ENCODE measurements at places on chromosomes 5 and 9.

DNA sequence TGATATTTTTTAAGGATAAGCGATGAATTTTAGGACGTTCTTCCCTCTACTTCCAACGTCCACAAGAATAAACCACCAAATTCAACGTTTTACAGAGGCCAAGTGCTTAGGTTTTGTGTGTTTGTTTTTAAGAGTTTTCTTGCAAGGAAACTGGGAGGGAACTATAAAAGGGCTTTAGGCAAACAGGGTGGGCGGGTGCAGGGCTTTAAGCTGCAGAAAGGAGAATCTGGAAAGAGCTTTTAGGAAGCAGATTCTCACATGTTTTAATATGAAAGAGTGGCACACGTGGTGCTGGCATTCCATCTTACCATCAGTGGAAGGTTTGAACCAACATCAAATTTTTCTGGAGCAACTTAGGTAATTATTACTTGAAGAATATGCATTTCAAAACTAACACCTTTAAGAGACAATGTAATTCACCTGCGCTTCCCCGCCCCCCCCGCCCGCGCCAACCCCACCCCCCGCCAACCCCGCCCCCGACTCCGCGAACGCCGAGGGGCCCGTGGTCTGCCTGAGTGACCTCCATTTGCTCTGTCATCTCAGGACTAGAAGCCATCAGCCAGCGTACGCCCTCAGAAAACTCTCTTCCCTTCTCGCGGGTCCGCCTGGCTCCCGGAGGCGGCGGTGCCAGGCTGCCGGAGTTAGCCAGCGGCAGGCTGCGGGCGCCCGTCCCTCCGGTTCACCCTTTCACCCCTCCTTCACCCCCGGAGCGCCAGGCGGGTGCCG, 911 bp upstream of the PIK3R1 start:
- no peak for DNase-seq

DNA sequence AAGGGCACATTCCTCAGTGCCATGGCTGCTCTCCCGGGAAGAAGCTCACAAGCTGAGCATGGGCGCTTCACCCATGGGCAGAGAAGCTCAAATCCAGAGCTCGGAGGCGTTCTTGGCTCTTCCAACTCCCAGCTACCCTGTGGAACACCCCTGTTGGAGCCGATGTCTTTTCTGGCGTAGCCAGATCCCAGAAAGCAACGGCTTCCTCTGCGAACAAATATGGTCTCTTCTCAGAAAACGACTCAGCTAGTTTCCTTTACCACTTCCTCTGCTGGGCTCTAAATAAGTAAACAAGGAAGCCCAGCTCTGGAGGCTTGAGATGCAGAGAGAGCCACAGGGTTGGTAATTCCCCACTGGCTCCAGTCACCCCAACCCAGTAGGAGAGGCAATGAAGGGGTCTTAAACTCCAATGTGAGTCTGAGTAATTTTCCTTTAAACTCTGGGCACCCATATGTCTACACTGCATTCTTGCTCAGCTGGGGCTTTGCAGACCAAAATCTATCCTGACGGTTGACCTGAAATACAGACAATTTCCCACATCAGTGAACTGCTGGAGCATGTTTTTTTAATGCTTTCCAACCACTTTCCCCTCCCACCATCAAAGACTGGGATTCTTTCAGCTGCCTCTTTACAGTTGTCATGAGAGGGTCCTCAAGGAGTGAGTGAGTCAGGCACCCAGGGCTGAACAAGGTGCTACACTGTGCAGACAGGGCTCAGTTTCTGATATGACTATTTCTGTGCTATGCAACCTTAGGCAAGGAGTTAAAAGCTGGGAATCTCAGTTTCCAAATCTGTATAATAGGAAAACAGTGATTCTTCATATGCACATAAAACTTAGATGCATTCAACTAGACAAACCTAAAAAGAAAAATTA, at the start of gene LCP2:
TSS of gene LCP2 (minus strand) at position 189 of the 874 bp plus-strand sequence. CDS start at position 23, 166 bp downstream.
- DNase-seq: no peak

DNA sequence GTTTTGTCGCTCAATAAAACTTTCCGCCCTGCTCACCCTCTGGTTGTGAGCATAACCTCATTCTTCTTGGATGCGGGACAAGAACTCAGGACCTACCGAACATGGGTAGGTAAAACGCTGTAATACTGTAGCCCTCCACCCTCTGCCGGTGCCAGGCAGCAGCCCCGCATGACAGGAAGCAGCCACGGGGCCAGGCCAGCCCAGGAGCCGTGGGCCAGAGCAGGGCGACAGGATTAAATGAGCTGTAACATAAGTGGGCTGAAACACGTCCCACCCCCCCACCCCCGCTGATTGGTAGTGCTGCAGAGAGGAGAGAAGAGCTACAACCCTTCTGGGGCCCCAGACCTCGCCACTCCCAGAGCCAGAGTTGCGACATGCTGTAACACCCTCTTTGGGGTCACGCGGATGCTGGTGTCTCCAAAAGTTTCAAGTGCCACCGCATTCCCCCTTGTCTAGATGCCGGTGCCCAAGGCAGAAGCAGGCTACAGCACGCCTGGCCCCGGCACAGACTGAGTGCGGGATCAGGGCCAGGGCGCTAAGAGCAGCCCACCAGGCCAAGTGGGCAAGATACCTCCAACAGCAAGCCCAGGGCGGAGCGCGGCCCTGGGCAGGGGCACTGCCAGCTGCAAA, 81.8 kb downstream of the FBXW11 start:
- DNase-seq: no peak

- DNase-seq: no peak
These were observed 13.0 kb downstream of the RXRA start for GRCh38 chr9:134339183-134339806.

- DNase-seq: no peak
These were observed 77.2 kb downstream of the ZNF608 start for GRCh38 chr5:124669300-124669648.

DNA sequence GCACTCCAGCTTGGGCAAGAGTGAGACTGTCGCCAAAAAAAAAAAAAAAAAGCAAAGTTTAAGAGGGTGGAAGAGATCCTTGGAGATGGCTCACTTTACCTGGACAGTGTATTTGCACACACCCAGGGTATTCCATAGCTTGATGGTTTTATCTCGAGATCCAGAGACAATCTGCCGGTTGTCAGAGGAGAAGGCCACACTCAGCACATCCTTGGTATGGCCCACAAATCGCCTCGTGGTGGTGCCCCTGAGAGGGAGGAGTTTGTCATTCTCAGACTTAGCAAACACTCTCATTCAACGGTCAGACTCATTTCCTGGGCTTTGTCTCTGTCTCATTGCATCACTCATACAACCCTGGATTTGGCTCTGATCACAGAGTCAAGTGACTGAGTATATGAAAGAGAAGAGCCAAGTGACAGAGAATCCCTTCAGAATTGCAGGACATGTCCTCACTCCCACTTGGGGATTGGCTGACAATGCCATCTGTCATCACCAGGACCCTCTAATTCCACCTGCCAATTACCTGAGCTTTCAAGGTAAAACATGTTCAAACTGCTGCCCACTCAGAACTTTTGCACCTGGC, 2.2 kb downstream of the RACK1 start:
- no peak for DNase-seq

- peak; percentile 17 for DNase-seq
These were observed 63.3 kb downstream of the RGS3 start for GRCh38 chr9:113526841-113527240.

DNA sequence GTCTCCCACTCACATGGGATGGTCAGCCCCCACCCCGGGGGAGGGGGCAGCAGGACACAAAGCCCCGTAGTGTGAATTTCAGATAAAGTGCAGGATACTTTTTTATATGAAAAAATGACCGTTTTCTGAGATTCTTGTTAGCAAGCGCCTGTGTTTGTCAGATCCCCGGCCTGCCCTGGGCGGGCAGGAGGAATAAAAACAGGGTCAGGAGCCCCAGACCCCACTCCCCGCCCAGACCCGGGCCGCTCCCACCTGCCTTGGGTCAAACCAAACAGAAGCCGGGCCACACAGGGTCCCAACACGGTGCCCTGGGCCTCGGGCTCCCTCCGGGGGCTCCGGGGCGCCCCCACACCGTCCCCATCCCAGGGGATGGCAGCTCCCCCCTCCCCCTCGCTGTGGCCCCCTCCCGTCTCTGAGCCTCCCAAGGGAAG, 13.5 kb upstream of the NRARP start:
- DNase-seq: no peak

DNA sequence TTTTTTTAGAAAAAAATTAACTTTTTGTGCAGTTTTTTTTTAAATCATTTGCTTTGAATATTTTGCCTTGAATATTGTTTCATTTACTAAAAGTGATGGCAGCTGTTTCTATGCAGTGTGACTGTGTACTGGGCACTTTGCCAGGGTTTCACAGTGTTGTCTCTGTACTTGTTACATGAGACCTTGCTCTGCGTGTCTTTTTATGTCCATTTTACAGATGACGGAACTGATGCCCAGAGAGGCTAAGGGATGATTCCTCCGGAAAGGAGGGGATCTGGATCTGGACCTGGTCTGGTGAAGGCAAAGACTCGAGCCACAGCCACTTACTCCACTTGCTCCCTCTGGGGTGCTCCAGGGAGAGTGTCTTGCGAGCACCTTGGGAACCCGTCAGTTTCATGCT, 124.8 kb upstream of the PTCH1 start:
- DNase-seq: no peak

DNA sequence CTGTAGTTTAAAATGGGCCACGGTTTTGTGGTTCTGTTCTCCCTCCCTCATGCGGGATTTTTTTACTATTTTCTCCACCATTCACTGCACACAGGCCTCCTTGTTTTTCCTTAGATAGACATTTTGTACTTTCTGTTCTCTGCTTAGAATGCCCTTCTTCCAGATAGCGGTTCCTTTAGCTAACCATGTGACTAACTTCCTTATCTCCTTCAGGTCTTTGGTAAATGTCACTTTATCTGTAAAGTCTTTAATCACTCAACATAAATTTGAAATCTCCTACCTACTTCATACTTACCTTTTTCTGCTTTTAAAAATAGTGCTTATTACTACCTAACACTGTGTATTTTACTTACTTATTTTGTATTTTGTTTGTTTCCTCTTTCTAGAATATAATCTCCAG, 15.0 kb downstream of the FER start:
- DNase-seq: no peak

GRCh38 chr5:149415066-149415967, 36.2 kb upstream of the IL17B start:
- no peak for DNase-seq
